ENCODE measurements at places on chromosomes 2 and 18.

DNA sequence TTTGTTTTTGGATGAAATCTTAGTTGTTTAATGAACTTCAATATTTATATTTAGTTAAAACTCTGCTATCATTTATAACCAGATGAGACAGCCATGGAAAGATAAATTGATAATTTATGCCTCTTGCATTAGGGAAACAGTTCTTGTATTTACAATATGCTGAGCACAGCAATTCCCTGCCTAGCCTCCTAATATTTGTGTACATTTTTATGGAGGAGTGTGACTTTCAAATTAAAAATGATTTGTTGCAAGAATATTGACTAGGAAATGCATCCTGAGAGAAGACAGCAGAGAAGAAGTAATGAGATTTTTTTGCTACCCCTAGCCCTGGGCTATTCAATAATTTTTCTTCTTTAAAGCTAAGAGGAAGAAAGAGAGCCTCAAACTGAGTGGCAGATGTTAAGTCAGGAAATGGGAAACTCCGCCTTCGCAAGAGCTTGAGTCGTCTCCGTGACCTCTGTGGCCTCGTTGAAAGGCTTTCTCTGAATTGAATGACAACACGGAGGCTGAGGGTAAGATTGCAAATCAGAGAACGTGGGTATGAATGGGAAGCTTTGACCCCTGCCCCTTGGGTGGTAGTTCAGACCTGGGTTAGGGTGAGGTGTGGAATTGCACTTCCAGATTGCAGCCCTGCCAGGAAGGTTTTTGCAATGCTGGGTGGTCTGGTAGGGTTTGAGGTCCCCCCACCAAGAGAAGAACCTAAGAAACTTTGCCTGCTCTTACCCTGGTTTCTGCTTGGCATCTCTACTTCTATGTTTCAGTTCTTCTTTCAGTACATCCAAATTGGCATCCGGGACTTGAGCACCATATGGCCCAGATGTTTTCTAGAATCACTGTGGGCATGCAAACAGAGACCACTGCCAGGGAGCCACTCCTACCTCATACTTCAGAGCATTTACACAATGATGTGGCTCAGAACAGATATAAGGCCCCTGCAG lies 210.3 kb upstream of the RBMS1 start:
- DNase-seq: no peak

- no peak for DNase-seq
Observed at GRCh38 chr2:145771525-145771924, 1251.6 kb upstream of the ZEB2 start.

GRCh38 chr18:49531678-49532153 lies 30.1 kb upstream of the LIPG start:
- no peak for DNase-seq

DNA sequence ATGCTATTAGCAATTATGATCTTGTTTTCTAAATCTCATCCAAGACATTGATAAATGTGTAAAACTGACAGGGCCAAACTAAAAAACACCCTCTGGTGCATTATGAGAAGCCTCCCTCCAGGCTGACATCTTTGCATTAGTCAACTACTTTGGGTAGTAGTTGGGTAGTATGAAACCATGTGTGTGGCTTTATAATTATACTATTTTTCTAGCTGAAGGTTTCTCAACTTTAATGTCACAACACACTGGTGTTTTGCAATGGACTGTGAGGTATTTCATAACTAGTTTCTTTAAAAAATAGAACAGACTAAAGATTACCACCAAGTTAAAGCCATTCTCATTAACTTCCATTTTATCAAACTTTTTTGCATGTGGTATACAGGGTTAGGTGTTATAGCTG lies 73.1 kb upstream of the RBMS1 start:
- no peak for DNase-seq

DNA sequence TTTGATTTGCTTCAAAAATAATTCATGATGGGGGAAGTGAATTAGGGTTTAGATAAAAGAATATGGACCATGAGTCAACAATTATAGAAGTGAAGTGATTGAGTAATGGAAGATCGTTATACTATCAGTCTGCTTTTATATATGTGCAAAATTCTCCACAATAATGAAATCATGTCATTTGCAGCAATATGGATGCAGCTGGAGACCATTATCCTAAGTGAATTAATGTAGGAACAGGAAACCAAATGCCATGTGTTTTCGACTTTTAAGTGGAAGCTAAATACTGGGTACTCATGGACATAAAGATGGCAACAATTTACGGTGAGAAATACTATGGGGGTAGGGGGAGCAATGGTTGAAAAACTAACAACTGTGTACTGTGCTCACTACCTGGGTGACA lies 144.7 kb upstream of the SRD5A2 start:
- DNase-seq: no peak

DNA sequence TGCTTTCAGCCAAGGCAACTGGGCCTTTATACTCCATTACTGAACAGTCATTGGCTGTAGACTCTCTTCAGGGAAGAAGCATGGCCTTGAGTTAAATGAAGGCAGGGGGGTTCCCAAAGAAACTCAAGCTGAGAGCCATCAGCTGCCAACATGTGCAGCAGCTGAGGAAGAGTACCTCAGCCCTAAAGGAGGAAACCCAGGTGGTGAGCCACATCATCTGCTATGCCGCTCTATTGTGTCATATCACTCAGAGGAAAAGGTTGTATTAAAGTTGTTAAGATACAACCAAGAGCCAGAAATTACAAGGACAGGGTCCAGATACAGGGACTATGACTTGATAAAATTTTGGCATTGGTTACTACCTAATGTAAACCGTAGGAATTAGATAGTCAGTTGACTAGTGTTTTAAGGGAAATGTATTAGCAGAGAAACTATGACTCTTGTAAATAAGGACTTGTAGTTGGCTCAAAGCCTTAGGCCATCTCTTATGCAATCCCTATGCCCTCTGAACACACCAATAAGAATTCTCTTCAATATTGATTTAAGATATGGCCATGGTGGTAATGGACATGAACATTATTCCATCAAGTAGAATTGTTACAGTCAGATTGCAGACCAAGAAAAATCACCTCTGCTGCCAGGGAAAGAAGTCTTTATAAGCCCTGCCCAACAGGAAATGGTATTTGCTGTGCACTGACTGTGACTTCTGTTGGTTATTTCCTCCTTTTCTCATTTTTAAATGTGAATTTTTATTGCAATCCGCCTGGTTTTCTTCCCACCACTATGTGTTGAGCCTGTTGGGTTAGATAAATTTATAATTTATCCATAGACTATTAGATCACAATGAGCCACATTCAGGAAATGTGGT lies 9.2 kb upstream of the LRPPRC start:
- no peak for DNase-seq

DNA sequence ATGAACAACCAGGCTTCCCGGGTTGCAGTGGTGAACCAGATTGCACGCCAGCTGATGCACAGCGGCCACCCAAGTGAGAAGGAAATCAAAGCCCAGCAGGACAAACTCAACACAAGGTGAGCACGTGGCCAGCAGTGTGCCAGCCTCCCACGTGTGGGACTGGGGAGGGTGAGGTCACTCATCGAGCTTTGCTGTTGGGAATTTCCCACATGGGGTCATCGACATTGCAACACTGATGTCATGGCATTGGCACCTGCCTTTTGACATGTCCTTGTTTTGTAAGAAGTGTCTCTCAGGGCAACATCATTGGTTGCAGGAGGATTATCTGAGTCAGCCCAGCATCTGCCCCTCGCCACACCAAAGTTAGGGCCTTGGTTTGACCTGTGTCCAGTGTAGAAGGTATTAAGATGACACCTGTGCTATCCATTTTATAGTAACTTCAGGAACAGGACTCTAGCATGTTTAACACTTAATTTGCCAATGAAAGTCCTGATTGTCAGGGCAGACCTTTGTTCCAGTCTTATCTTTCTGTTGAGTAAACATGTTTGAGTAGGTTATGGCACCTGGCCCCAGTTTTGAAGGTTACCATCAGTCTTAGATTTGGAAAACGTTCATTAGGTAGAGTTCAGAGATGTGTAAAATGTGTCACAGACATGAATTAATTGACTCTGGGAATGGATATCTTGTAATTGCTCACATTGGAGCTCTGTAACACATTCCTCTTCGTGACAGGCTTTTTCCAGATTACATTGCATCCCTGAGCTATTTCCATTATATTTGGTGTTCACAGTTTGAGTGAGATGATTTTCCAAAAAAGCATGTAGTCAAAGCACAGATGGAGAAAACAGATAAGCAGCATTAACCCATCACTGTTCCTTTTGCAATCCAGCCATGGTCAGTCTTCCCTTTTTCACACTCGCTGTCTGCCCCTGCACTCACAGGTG lies 93.3 kb upstream of the EML6 start:
- DNase-seq: no peak

- no peak for DNase-seq
Observed at GRCh38 chr2:58699411-58699810, 458.3 kb upstream of the FANCL start.

GRCh38 chr18:57220480-57220879 lies 73.6 kb downstream of the BOD1L2 start:
- no peak for DNase-seq

DNA sequence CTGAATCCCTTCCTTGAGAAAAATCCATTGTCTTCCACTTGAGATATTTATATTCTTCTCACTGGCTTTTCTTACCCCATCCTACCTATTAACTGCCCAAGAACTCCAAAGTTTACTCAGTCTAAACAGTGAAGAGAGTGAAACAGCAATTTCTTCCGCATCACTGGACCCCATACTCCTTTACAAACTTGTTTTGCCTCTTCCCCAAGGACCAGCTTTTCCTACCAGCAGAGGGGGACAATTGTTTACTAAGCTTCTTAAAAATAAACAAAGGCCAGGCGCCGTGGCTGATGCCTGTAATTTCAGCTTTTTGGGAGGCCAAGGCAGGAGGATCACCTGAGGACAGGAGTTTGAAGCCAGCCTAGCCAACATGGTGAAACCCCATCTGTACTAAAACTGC lies 52.0 kb downstream of the LRATD1 start:
- DNase-seq: no peak
